NCI-H1436 (cell line): ENCODE measurements at places on chromosomes 1 and 21.
A peak's percentile ranks its signal among the peaks of the same experiment; 100 is the strongest.

- DNase-seq, result no peak
Observed at GRCh38 chr1:156367383-156368156, 1.4 kb upstream of the RHBG start.

DNA sequence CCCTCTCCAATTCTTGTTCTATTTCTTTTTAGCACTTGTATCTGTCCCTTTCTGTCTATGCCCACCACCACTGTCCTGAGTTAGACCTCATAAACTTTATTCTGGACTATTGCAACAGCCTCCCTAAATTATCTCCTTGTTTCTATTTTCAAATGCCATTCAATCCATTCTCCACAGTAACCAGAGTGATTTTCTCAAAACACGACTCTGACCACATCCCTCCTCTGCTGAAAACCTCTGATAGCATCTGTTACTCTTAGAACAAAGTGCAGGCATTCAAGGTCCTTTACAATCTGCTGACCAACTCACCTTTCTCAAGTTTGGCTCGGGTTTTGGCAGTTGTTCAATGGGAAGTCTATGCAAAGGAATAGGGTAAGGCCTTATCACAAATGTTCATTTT is 22.8 kb upstream of the GPX7 start:
- no peak for DNase-seq

DNA sequence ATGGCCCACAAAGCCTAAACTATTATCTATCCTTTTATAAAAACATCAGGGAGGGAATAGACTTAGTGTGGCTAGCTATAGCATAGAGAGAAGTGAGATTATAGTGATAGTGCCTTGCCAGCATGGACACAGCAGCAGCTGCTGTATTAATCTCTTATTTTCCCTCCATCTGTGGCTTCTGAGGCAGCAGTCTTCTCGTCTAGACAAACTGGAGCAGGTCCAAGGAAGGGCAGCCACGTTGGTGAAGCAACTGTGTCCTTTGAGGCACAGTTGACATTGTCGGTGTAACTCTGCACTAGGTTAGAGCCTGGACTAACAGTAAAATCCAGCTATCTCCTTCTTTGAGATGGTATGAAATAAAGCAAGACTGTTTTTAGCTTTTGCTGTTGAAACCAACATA is 131.3 kb downstream of the CACHD1 start:
- no peak for DNase-seq

DNA sequence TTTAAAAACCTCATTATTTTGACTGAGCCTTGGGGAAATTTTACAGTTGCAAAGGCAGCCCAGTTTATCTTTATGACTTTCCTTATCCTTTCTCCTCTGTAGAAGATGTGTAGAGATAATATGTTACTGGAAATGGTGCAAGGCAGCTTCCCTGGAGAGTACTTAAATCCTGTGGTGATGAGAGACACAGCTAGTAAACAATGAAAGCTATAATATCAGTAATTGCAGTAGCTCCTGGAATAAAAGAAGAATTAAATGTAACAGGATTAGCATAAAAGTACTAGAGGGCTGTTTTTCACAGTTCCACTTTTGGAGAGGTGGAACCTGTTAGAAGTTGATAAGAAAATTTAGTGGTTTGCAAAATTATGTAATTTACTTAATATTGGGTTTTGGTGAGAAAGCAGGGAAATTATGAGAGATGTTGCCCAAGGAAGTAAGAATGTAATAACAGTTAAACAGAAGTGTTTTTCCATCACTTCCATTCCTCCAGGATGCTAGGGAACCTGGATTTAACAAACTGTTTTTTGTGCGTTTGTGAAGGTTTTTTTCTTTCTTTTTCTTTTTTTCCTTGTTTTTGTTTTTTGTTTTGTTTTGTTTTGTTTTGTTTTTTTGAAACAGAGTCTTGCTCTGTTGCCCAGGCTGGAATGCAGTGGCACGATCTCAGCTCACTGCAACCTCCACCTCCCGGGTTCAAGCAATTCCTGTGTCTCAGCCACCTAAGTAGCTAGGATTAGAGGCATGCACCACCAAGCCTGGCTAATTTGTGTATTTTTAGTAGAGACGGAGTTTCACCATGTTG is 15.7 kb upstream of the EDEM3 start:
- peak; percentile 35 for DNase-seq

DNA sequence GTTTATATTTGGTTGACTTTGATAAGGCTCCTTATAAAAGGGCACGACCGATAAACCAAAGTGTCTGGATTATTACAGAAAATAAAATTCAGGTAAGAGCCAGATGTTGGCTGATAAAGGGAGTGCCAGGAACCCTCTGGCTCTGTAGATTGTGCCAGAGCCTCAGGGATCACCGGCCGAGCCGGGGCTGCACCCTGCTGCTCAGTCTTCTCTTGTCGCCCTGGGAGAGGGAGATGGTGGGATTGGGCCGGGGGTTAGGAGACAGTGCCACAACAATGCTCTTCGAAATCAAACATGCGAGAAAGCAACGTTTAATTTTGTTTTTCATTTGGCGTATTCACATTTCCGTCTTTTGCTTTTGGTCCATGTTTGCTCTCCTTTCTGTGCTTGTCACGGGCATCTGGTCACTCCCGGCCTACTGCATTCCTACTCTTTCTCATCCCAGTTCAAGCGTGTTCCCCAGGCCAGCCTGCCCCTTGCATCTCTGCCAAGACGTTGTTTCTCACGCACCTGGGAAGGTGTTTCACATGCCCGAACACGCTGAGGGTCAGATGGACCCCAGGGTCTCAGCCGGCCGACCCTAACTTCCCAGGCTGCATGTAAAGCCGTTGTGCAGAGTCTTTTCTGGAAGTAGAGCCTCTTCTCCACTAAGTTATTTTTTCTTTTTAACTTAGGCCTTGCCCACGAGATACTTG is 18.8 kb upstream of the C2CD2 start:
- DNase-seq, result no peak

DNA sequence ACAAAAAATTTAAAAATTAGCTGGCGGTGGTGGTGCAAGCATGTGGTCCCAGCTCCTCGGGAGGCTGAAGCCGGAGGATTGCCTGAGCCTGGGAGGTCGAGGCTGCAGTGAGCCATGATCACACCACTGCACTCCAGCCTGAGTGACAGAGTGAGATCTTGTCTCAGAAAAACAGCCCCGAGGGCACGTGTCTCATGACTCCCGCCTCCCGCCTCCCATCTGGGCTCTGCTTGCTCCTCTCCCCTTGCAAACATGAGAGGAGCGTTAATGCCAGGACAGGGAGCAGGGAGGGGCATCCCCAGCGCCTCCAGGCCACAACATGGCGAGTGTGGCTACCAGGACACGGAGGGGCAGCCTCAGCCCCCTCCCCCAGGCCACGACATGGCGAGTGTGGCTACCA is 28.3 kb downstream of the FAAP20 start:
- no peak for DNase-seq

GRCh38 chr1:169118227-169118626 is 11.7 kb downstream of the ATP1B1 start:
- no peak for DNase-seq

GRCh38 chr21:40130476-40130875 is 263.2 kb downstream of the PCP4 start:
- no peak for DNase-seq

GRCh38 chr1:205568469-205569361 is 63.1 kb downstream of the ELK4 start:
- DNase-seq, result no peak

DNA sequence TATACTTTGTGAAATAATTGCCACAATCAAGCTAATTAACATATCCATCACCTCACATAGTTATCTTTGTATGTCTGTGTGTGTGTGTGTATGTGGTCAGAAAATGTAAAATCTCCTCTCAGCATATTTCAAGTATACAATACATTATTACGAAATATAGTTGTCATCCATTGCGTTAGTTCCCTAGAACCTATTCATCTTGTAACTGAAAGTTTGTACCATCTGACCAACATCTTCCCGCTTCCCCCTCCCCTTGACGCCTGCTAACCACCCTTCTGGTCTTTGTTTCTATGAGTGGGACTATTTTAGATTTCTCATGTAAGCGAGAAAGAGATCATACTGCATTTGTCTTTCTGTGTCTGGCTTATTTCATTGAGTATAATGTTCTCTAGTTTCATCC is 455.3 kb downstream of the KCNT2 start:
- no peak for DNase-seq

DNA sequence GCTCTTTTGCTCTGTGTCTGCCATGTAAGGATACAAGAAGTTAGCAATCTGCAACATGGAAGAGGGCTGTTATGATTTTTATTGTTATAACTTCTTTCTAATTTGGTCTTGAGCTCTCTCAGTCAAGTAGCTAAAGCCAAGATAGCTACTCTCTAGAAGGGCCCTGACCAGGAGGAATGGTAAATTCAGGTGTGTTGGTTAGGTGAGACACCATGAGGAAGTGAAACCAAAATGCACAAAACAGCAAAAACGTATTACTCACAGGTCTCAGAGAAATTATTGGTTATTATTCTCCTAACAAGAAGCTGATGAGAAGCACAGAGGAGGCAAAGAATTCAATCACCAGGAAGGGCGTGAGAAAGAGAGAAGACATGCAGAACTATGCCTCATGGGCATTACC is 51.8 kb upstream of the INSL5 start:
- DNase-seq, result no peak

GRCh38 chr1:39183503-39184353 is 20.8 kb upstream of the MACF1 start:
- DNase-seq, result peak; percentile 59

DNA sequence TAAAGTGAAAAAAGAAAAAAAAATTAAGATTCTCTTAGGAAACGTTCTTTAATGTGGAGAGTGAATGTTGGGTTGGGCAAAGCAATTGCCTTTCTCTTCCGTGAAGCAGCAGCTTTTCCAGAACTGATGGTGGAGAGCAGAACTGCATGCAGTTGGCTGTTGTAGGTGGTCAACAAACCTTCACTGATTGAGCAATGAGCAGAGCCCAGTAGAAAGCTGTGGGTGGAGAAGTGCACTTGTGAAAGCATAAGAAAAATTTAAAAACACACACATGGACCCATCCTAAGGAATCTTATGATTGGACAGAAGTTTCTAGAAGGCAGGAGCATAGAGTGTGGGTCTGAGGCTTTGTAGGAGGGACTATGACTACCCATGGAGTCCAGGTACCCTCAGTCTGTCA is 4.5 kb downstream of the PRELP start:
- DNase-seq, result no peak

- no peak for DNase-seq
Observed at GRCh38 chr1:17768651-17769241, 13.6 kb downstream of the ACTL8 start.

DNA sequence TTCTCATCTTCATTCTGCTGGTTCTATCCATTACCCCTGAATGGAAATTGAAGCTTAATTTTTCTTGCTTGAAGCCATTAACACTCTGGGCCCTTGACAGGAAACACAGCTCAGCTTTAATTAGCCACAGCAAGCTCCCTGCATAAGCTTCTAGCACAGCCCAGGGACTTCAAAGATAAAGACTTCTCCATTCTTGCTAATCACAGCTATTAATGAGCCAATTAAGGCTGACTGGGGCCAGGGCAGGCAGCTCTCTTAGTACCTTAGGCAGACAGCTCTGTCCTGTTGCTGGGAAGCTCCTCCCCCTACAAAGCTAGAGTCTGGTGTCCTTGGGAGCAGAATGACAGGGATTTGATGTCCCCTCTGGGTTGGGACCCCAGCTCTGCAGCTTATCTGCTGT is 27.9 kb upstream of the TRABD2B start:
- DNase-seq, result peak; percentile 61

GRCh38 chr21:38814126-38815059 is 8.7 kb downstream of the ETS2 start:
- no peak for DNase-seq

DNA sequence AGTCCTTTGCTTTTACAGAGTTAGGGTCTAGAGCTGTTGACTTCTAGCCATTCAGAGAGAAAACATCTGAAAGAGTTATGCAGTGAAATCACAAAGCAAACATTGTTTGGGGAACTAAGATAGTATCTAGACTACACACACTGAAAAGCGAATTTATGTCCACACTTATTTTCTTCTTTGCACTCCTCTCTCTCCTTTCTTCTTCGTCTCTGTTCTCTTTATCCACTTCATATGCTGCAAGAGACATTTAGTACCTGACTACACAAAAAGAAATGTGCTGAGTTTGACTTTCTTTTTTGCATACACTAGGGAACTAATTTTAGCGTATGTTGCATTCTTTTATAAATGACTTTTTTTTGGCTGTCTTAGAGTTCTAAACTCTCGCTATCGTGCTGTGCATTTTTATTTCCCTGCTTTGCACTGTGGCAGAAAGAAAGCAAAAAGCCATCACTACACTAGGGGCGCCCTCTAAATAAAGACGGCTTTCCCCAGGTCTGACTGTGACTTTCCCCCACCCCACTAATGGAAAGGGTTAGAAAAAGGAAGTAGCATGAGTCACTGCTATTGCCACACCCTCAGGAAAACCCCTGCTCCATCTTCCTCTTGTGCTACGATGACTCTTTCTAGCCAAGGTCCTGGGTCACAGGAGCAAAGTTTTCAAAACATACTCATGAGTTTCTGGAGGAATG is 65.7 kb downstream of the MAP3K7CL start:
- DNase-seq, result no peak

DNA sequence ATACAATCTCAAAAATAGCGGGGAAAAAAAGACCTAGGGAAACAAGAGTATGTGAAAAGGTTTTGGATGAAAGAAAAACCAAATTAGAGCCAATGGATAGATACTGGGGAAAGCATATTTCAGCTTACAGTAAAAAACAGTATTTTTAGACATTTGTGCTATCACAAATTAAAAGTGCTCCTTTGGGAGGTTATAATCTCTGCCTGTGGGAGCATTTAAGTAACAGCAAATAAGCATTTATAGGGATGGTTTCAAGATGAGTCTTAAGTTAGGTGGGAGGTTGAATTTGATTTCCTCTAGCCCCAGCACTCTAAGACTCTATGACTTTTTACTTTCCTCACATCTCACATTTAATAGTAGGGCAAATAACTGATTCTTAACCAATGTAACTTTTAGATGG is 79.6 kb upstream of the SLFNL1 start:
- no peak for DNase-seq

GRCh38 chr1:220121791-220122530 is 28.0 kb downstream of the IARS2 start:
- no peak for DNase-seq

GRCh38 chr1:99782397-99782796 is 16.0 kb upstream of the FRRS1 start:
- no peak for DNase-seq

- no peak for DNase-seq
Observed at GRCh38 chr1:51551081-51551480, 32.0 kb upstream of the EPS15 start.

- no peak for DNase-seq
Observed at GRCh38 chr1:32928715-32929114, 27.5 kb upstream of the TMEM54 start.

DNA sequence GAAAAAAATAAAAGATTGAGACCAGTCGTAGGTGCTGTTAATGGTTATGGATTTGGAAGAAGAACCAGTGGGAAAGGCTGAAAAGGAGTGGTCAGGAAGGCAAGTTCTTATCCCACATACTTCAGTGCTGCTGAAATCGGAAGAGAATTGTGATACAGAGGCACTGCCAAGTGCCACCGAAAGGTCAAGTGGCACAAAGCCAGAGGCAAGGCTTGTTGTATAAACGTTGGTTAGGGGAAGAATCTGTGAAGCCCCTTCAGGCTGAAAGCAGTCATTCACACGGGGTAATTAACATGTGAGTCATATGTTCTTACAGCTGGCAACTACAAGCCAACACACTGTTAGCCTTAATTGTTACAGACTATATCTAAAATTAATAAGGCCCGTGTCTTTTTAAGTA is 48.8 kb downstream of the ZBTB40 start:
- peak; percentile 41 for DNase-seq

GRCh38 chr1:152185544-152186391 is 26.7 kb upstream of the RPTN start:
- peak; percentile 61 for DNase-seq
